ENCODE measurements at places on chromosomes 12 and 14.

DNA sequence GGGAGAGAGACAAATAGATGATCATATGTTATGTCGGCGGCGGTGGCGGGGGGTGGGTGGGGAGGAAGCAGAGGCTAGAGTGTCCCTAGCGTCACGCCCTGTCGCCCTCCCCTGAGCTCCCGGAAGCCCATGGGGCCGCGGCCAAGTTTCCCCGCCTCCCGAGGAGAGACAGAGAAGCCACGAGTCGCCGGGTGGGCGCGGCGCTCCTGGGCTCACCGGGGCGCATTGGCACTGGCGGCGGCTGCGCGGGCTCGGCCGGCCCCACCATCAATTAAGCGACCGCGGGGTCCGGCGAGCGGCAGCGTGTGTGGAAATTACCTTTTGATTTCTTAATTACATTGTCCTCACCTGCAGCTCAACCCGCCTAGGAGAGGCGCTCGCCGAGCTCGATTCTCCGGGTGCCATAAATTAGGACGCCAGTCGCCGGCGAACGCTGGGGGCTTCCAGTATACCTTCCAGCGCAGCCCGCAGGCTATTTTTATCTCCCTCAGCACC, 119.9 kb upstream of the LHX5 start:
- DNase-seq, result no peak

- no peak for DNase-seq
Observed at GRCh38 chr14:56216626-56217379, 98.6 kb downstream of the PELI2 start.

DNA sequence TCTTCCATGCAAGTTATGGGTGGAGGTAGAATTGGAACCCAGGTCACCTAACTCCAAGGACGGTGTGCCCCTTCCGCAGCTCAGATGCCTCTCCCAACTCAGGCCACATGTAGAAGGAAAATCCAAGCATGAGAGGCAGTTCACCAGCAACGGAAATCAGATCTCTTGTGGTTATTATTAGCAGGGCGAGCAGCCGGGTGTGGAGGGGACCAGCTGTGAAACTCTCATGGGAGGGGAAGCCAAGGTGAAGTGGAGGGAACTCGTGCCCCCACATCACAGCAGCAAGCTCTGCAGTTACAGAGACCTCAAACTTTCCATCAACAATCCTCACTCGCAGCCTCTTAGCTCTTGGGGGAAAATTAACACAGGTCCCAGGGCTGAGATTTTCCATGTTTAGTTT, 79.7 kb downstream of the KSR2 start:
- no peak for DNase-seq

- no peak for DNase-seq
Observed at GRCh38 chr12:58097741-58098140, 156.4 kb downstream of the ATP23 start.

GRCh38 chr12:97493731-97494130, 31.1 kb downstream of the RMST start:
- no peak for DNase-seq

GRCh38 chr14:55043528-55043927, 7.9 kb upstream of the MAPK1IP1L start:
- no peak for DNase-seq

DNA sequence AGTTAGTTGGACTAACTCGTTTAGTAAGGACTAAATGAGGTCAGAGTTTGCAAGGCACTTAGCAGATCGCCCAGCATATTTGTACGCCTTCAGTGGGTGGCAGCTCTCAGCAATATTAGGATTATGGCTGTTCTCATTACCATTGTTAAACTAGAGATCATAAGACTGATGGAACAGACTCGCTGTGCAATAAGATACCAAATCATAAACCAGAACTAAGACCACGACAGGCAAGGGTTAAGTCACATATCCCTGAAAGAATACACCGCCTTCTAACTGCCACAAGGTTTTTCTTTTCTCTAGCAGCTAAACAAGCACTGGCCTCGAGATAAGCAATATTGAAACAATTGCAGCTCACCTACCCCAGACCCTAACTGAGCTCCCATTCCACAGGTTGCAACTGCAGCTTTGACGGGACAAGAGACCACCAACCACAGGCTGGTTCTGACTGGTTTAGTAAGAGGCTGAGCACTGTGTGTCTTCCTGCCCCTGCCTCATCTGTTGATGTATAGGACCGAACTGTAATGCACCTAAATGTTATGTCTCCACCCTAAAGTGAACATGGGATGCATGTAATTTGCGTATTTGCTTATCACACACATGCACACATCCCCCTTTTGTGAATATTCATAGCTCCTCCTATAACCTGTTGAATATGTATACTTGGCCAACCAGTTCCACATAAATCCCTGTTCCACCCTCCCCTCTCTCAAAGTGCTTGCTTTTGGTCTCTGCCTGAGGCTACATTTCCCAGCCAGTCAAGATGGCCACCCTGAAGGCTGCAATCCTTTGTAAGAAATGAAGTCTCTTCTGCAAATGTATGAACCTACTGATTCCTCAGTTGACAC, 153.2 kb downstream of the CALM1 start:
- DNase-seq, result no peak

GRCh38 chr12:57135527-57136326, 7.4 kb downstream of the LRP1 start:
- no peak for DNase-seq

GRCh38 chr12:20507711-20508110, 139.4 kb downstream of the PDE3A start:
- DNase-seq, result no peak

Measured in neuronal stem cell (in vitro differentiated cells).